ENCODE measurements at places on chromosomes 11 and 22. TPM values are rescaled to one million over a fixed set of nuclear protein-coding genes. Genes with fewer than 3 reads are reported as not detected.

- peaks cover 32% of the 10 kb centered on the region for H3K4me1 ChIP-seq
- H3K36me3 ChIP-seq, result no peaks in the 10 kb centered on the region
- no peak overlapping the region for H3K4me3 ChIP-seq
- no peak overlapping the region for H3K27ac ChIP-seq
- H3K27me3 ChIP-seq, result no peaks in the 10 kb centered on the region
- DNase-seq, result no peak
Measured at GRCh38 chr11:122804161-122804560, 34.1 kb upstream of the CRTAM start.

GRCh38 chr22:34045311-34045710 lies 125.0 kb upstream of the LARGE1 start:
- no peak overlapping the region for H3K4me3 ChIP-seq
- H3K36me3 ChIP-seq, result no peaks in the 10 kb centered on the region
- DNase-seq, result no peak
- H3K27me3 ChIP-seq, result no peaks in the 10 kb centered on the region
- no peaks in the 10 kb centered on the region for H3K4me1 ChIP-seq
- no peak overlapping the region for H3K27ac ChIP-seq

- H3K36me3 ChIP-seq, result peaks cover 4% of the 10 kb centered on the region
- DNase-seq, result peak; percentile 49
- peaks cover 100% of the 10 kb centered on the region for H3K4me1 ChIP-seq
- H3K27ac ChIP-seq, result peak overlapping the region; percentile 86
- peak overlapping the region; percentile 58 for H3K4me3 ChIP-seq
Measured at GRCh38 chr22:36332623-36333332, 55.0 kb downstream of the MYH9 start.

- peak; percentile 76 for DNase-seq
- no peak overlapping the region for H3K27ac ChIP-seq
- no peaks in the 10 kb centered on the region for H3K36me3 ChIP-seq
- H3K27me3 ChIP-seq, result no peaks in the 10 kb centered on the region
- no peak overlapping the region for H3K4me3 ChIP-seq
- peaks cover 25% of the 10 kb centered on the region for H3K4me1 ChIP-seq
Measured at GRCh38 chr11:848380-848931, 5.8 kb downstream of the TSPAN4 start.

GRCh38 chr22:25393121-25393805 lies 171.2 kb upstream of the GRK3 start:
- H3K4me1 ChIP-seq, result peaks cover 24% of the 10 kb centered on the region
- no peaks in the 10 kb centered on the region for H3K27me3 ChIP-seq
- no peak for DNase-seq
- H3K27ac ChIP-seq, result no peak overlapping the region

Gene AIP
- 127 TPM for total RNA-seq

GRCh38 chr22:45516163-45516562 lies 13.5 kb downstream of the FBLN1 start:
- H3K36me3 ChIP-seq, result no peaks in the 10 kb centered on the region
- H3K27me3 ChIP-seq, result no peaks in the 10 kb centered on the region
- H3K4me1 ChIP-seq, result no peaks in the 10 kb centered on the region
- no peak overlapping the region for H3K27ac ChIP-seq

Gene MS4A15
- total RNA-seq, result not detected

GRCh38 chr11:106624377-106624776 lies 393.9 kb downstream of the GUCY1A2 start:
- no peaks in the 10 kb centered on the region for H3K4me1 ChIP-seq
- no peak overlapping the region for H3K4me3 ChIP-seq
- H3K27ac ChIP-seq, result no peak overlapping the region
- DNase-seq, result no peak
- H3K36me3 ChIP-seq, result no peaks in the 10 kb centered on the region

- H3K4me3 ChIP-seq, result no peak overlapping the region
- no peaks in the 10 kb centered on the region for H3K36me3 ChIP-seq
- no peaks in the 10 kb centered on the region for H3K4me1 ChIP-seq
Measured at GRCh38 chr11:5500393-5500801, 9.4 kb downstream of the UBQLN3 start.

DNA sequence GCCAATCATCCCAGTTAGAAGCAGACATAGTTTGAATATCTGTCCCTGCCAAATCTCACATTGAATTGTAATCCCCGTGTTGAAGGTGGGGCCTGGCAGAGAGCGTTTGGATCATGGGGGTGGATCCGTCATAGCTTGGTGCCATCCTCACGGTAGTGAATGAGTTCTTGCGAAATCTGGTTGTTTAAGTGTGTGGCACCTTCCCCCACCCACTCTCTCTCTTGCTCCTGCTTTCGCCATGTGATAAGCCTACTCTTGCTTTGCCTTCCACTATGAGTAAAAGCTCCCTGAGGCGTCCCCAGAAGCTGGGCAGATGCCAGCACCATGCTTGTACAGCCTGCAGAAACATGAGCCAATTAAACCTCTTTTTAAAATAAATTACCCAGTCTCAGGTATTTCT lies 5.0 kb upstream of the CCDC81 start:
- no peaks in the 10 kb centered on the region for H3K27me3 ChIP-seq
- H3K36me3 ChIP-seq, result no peaks in the 10 kb centered on the region
- no peak overlapping the region for H3K4me3 ChIP-seq
- H3K27ac ChIP-seq, result no peak overlapping the region

GRCh38 chr11:103749158-103749557 lies 287.3 kb upstream of the DDI1 start:
- H3K36me3 ChIP-seq, result no peaks in the 10 kb centered on the region
- no peak overlapping the region for H3K4me3 ChIP-seq
- DNase-seq, result no peak
- no peaks in the 10 kb centered on the region for H3K27me3 ChIP-seq

Gene KRTAP5-11
- total RNA-seq, result not detected

Gene MCHR1
- not detected for total RNA-seq

DNA sequence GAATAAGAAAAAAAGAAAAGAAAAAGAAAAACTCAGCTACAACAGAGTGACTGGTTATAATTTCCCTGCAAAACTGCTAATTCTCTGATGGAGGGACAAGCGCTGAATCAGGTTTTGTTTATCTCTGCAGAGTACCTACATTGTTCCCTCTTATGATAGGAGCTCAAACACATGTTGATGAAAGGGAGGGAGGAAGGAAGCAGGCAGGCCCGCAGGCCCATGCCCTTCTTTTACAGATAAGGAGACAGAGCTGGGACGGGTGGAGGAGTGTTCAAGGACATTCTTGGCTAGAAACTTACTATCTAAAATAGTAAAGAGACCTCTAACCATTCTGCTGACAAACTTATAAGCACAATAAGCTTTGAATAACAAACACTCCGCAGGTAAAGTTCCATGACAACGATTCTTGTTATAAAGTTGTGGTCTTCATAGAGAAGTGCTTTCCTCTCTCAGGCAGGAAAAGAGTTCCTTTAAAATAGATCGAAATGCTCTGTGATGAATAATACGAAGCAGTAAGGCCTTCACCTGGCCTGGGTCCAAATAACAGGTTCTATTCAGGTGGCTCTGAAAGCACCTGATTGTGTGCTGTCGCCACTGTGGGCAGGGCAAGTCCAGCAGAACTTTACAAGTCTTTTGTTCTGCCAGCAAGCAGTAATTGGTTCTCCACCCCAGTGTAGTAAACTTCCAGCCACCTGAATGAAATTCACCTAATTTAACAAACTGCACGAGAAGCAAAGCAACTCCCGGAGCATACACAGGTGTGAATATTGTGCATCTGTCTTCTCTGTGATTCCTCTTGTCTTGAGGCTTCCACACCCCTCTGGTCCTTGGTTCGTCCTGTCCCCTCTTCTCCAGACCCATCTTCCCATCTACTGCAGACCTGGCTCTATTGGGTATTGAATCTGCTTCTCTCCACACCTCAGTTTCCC lies 15.3 kb upstream of the MICAL2 start:
- H3K4me1 ChIP-seq, result peaks cover 13% of the 10 kb centered on the region
- H3K36me3 ChIP-seq, result no peaks in the 10 kb centered on the region
- H3K4me3 ChIP-seq, result no peak overlapping the region
- no peaks in the 10 kb centered on the region for H3K27me3 ChIP-seq
- no peak for DNase-seq
- H3K27ac ChIP-seq, result no peak overlapping the region

Gene MTMR3
- total RNA-seq, result 76.5 TPM

DNA sequence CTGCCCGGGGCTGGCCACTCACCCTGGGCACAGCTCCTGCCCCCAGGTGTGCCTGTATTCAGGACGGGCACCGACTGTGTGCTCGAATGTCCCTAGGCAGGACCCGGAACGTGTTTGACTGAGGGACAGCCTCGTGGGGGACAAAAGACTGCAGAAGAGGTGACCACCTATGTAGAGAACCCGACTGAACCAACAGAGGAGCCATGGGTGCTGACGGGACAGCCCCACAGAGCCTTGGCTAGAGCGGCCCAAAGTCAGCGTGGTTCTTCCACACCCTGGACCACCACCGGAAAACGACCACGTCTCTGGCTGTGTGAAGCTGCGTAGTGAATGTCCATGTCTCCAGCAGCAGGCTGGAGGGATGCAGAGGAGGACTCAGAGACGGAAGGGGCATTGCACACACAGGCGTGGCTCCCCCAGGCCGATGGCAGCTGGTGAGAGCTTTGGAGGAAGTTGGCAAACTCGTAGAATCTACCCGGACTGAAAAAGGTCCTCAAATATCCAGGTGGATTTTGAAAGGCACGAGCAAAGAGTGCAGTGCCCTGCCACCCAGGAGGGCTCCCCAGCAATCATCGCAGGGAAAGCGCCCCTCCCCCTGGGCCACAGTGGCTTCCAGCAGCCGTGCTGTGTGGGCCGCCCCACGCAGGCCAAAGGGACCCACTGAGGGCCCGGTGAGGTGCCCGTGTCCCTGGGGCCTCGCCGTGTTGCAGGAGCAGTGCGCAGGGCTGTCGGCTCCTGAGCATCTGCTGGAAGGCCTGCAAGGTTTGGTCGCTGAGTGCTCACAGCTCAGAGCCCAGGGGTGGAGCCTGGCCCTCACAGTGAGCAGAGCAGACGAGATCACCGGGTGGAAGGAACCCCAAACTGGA lies 17.5 kb upstream of the MUC5B start:
- H3K4me1 ChIP-seq, result peaks cover 6% of the 10 kb centered on the region
- H3K36me3 ChIP-seq, result no peaks in the 10 kb centered on the region
- no peak overlapping the region for H3K4me3 ChIP-seq

DNA sequence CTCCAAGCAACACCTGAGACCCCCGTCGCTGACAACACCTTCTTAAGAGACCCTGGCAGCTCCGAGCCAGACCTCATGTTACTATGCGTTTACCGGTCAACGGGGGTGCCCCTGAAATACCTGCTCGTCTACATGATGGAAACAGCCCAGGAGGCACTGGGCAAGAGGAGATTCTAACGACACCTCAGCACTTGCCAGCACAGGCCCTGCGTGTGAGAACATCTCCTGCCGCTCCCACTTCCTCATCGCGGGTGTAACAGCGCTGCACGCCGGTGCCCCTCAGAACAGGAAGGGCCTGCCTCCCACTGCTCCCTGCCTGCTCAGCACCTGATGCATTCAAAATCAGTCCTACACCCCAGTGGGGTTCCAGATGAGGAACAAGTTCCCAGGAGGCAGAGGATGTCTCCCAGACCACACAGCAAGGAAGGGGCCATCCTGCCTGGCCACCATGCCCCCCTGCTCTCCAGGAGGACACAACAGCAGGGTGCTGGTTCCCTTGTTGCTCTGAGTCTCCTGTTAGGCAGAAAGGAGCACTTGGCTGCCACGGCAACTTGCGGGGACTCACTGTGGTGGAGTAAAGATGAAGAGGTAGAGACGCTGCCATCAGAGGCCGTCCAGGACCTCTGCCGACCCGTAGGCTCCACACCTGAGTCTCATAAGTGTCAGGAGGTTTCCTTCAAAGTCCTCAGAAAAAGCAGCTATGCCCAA lies 2.1 kb downstream of the TOLLIP start:
- peak overlapping the region; percentile 12 for H3K4me3 ChIP-seq
- H3K27ac ChIP-seq, result peak overlapping the region; percentile 87
- peaks cover 11% of the 10 kb centered on the region for H3K36me3 ChIP-seq
- H3K4me1 ChIP-seq, result peaks cover 53% of the 10 kb centered on the region
- peak; percentile 71 for DNase-seq

DNA sequence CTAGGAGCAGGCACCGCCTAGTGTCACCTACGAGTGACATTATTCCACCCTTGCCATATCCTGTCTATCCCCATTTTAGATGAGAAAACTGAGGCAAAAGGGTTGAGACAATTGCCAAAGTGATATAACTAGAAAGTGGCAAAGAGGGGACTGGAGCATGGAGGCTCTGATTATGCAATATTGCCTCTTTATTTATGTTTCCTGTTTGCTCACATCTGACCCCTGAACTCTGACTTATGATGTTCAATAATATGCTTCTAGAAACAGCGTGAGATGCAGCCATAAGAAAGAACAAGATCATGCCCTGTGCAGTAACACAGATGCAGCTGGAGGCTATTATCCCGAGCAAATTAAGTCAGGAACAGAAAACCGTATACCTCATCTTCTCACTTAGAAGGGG lies 7.7 kb downstream of the ELF5 start:
- H3K27me3 ChIP-seq, result no peaks in the 10 kb centered on the region
- DNase-seq, result no peak
- no peak overlapping the region for H3K27ac ChIP-seq
- H3K36me3 ChIP-seq, result no peaks in the 10 kb centered on the region
- H3K4me1 ChIP-seq, result no peaks in the 10 kb centered on the region

DNA sequence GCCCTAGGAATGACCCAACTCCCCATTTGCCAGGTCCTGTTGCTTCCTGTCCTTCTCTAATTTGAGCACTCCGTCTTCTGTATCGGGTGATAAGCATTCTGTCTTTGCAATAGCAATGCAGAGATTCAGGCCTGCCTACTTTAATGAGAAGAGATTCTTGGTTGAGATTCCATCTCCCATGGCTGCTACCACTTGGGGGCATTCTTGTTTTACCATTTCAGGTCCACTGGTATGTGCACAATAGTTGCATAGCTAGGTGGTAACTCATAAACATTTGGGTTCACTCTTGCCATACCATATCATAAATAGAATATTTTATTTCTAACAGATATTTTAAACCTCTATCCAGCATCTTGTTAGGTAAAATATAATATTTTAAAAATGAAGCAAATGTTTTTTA lies 34.4 kb upstream of the CALCB start:
- H3K27me3 ChIP-seq, result no peaks in the 10 kb centered on the region
- H3K4me3 ChIP-seq, result no peak overlapping the region
- no peaks in the 10 kb centered on the region for H3K4me1 ChIP-seq
- no peaks in the 10 kb centered on the region for H3K36me3 ChIP-seq
- H3K27ac ChIP-seq, result no peak overlapping the region

DNA sequence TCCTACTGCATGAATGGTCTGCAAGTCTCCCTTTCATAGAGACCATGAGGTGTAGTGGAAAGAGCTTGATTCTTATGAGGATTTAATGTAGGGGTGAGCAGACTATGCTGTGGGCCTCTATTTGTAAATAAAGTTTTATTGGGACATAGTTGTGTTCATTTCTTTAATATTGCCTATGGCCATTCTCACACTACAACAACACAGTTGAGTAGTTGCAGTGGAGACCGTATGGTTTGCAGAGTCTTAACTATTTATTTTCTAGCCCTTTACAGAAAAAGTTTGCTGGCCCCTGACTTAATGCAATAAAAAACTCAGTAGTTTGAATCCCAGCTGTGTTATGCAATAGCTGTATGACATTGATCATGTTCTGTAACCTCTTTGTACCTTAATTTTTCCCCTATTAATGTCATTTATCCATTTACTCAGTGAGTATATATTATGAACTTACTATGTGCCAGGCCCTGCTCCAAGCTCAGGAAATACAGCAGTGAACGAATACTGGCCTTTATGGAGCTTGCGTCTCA lies 106.3 kb downstream of the ATXN10 start:
- H3K4me3 ChIP-seq, result no peak overlapping the region
- H3K36me3 ChIP-seq, result no peaks in the 10 kb centered on the region
- H3K4me1 ChIP-seq, result peaks cover 36% of the 10 kb centered on the region
- DNase-seq, result no peak
- no peak overlapping the region for H3K27ac ChIP-seq

GRCh38 chr22:46791201-46791731 lies 28.8 kb downstream of the TBC1D22A start:
- H3K4me3 ChIP-seq, result no peak overlapping the region
- H3K36me3 ChIP-seq, result peaks cover 53% of the 10 kb centered on the region
- H3K4me1 ChIP-seq, result peaks cover 41% of the 10 kb centered on the region
- H3K27me3 ChIP-seq, result no peaks in the 10 kb centered on the region
- H3K27ac ChIP-seq, result peak overlapping the region; percentile 51
